ENCODE measurements at places on chromosomes 12 and 14.

GRCh38 chr12:131855521-131856142 lies 27.4 kb downstream of the MMP17 start:
- no peak for ATAC-seq

GRCh38 chr12:125841332-125841731 lies 776.1 kb downstream of the AACS start:
- no peak for ATAC-seq

DNA sequence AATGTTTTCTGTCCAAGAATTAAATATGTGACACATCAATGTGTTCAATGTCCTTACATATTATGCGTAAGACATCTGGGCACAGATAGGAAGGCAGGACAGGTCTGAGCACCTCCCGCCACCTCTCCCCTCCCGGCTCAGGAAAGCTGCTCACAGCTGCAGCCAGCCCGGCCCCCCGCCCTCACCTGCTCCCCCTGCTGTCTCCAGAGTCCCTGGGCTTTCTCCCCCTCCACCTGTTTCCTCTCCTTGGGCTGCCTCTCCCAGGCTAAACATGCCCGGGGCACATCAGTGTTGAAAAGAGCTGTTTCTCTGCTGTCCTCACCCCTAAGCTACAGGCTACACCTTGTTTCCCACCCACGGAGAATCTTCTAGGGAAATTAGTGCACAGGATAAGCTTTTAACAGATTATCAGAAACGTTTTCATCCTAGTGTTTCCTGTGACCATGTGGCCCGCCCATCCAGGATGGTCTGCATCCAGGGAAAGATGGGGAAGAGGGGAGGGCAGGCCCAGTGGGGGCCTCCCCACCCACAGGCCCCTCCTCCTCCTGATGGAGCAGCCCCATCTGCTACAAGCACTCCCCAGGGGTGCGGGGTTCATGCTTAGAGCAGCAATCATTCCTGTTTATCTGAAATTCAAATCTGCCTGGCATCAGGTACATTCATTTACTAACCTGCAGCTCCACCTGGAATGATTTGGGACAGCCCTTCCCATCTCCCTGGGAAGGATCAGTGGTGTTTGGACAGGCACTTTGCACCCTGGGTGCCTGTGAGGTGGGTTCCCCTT lies 273.8 kb upstream of the SFSWAP start:
- ATAC-seq = no peak

DNA sequence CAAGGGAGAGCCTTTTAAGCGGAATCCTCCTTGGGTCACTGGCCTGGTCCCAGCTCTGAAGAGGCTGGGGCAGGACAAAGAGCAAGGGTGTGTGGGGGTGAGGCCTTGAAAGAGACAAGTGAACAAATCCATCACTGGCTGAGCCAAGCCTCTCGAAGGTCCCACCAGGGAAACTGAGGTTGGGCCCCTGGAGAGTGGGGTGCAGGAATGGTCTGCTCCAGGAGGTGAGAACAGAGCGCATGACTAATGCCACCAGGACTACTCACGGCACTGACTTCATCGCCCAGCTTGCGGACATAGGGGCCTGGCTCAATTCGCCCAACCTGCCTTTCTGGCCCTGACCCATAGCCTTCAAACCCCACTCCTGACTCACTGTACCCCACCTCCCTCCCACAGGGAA lies 19.2 kb upstream of the DEGS2 start:
- no peak for ATAC-seq

DNA sequence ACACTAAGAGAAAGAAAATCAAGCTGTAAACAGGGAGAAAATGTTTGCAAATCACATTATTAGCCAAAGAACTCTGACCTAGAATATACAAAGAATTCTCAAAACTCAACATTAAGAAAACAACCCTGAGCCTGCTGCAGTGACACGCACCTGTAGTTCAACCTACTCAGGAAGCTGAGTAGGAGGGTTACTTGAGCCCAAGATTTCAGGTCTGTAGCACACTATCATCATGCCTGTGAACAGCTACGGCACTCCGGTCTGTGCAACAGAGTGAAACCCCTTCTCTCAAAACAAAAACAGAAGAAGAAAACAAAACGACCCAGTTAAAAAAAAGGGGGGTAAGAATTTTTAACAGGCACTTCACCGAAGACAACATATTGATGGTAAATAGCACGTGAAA lies 20.8 kb downstream of the SAV1 start:
- no peak for ATAC-seq

DNA sequence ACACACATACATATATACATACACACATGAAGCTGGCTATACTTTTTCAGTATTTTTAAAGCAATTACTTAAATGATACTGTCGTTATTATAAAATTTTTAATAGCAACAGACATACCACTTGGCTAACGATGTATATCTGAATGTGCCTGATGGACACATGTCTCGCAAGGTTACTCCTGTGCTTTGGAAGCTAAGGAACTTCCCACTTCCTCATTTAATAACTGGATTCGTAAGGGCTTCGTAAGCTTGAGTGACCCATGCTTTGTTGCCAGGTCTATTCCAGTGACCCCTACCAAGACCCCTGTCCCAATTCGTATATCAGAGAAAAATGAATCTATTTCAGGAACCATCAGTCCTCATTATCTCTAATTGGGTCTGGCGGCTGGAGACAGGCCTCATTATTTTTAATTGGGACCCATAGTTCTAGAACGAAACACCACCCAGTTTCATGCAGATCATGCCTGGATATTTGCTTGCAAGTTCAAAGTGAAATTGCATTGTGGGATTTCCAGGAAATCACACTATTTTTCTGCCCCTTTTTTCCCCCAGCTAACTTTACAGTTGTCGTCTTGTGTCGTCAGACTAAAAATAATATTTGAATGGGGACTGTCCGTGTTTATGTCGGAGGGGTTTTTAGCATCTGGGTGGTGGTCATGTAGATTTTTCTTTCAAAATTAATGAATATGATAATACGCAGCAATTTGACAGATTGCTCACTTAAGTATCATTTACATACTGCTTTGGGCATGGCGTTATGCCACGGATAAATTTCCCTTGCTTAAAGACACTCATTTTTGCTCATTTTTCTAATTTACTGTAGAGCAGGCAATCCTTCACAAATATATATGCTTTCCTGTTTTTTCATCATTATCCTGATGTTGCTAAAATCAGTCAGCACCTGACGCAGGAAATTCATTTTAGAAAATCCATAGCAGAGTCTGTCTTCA lies 17.1 kb upstream of the MYO1H start:
- no peak for ATAC-seq

DNA sequence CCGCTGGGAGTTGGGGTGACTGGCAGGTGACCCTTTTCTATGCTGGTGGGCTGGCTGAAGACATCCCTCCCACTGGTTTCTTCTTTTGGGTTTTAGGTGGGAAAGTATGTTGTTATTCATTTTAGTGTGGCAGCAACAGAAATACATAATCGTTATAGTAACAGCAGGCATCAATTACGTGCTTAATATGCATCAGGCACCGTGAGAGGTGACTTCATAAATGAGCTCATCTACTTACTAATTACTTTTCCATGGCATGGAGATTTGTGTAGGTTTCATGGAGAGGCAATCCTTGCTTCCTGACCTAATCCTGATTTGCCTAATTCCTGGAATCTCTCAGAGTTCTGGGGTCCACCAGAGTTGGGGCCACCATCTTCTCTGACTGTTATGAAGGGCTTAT lies 13.4 kb upstream of the CELA1 start:
- ATAC-seq = no peak

DNA sequence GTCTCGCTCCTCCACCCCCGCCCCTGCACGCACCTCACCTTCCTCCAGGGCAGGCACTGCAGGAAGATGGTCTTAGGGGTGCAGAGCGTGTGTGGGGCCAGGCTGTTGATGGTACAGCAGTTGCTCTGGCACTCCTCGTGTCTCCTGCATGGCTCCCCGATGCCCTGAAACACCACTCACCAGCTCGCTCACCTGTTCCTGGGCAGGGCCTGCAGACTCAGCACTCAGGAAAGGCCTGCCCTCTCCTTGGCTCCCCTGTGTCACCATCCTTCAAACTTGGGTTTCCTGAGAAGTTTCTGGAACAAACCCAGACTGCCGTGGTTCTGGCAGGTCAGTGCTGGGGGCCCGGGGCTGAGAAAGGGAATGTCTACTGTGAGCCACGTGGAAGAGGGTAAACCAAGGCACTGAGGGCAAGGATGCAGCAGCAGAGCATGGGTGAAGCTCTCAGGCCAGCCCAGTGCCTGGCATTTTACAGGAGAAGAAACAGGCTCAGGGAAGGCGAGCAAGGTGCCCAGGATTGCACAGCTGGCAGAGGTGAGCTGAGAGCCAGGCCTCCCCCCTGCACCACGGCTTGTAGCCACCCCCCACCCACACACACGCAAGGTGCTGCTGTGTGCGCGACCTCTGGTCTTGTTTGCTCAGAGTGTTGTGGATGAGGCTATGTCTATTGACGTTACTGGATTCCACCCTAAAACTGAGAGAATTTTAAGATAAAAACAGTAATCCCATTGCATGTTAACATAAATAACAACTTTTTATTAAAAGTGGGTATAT lies 5.5 kb downstream of the LRCOL1 start:
- no peak for ATAC-seq

- ATAC-seq = no peak
These were observed 97.9 kb upstream of the DAAM1 start for GRCh38 chr14:59090572-59090971.

GRCh38 chr14:96090441-96091148 lies 51.4 kb downstream of the C14orf132 start:
- no peak for ATAC-seq

GRCh38 chr12:46360908-46361666 lies 11.5 kb downstream of the SLC38A2 start:
- ATAC-seq = no peak

- no peak for ATAC-seq
These were observed 343.4 kb upstream of the USP15 start for GRCh38 chr12:61916831-61917230.

GRCh38 chr12:48305190-48305589 lies 45.5 kb downstream of the ZNF641 start:
- ATAC-seq = no peak

DNA sequence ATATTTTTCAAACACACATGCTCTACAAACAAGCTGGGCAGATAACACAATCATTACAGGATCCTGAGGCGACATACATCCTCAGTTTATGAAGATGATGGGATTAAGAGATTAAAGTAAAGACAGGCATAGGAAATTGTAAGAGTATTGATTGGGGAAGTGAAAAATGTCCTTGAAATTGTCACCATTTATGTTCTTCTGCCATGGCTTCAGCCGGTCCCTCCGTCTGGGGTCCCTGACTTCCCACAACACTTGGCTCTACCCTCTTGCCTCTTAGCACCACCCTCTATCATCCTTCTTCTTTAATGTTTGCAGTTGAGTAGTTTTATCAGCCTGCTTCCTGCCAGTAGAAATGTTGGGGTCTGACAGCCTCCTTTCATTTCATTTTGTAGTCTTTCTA lies 244.4 kb downstream of the DAD1 start:
- no peak for ATAC-seq

GRCh38 chr14:72925815-72926291 lies 411 bp upstream of the DCAF4 start:
- ATAC-seq = no peak

- ATAC-seq = no peak
These were observed 48.1 kb upstream of the ATXN7L3B start for GRCh38 chr12:74489543-74489942.

- no peak for ATAC-seq
These were observed 159.4 kb upstream of the PLEKHG7 start for GRCh38 chr12:92543359-92543758.

DNA sequence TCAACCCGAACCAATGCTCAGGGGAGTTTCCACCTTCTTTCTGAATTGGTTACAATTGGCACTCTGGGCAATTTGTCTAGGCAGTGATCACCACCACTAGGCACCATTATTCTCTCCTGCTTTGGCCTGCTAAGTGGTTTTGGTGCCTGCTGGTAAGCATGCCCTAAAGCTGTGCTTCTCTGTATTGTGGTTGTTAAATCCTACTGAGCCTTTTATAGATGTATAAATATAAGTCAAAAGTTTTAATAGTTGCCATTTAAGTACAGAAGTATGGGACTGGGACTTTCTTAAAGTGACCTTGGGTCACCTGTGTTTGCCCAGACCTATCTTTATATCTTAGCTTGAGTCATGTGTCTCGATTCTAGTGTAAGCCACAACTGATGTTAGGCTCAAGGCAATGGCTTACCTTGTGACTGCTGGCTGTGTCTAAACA lies 475.9 kb downstream of the SLC16A7 start:
- no peak for ATAC-seq

DNA sequence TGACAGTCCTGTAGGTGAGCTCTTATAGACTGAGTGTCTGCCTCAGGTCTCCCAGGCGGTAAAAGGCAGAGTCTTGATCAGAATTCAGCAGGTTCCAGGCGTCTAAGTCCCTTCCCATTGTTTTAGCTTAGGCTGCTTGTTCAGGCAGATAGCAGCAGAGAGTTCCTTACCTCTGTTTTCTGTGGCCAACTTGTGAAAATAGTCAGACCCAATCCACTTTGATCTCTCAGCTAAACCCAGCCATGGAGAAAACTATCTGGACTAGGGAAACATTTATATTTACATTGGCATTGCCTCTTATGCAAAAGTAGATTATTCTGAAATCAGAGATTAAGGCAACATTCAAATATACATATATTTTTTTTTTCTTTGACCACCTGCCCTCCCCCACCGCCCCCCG lies 21.4 kb downstream of the CCDC62 start:
- no peak for ATAC-seq
